GM04504 (cell line): ENCODE measurements at places on chromosomes 4 and X.

- DNase-seq: no peak
Measured at GRCh38 chr4:13527981-13528820, 16.1 kb downstream of the NKX3-2 start.

GRCh38 chr4:182325848-182326255, 82.7 kb downstream of the TENM3 start:
- no peak for DNase-seq

GRCh38 chrX:67563469-67564448, 19.9 kb downstream of the AR start:
- DNase-seq: no peak

DNA sequence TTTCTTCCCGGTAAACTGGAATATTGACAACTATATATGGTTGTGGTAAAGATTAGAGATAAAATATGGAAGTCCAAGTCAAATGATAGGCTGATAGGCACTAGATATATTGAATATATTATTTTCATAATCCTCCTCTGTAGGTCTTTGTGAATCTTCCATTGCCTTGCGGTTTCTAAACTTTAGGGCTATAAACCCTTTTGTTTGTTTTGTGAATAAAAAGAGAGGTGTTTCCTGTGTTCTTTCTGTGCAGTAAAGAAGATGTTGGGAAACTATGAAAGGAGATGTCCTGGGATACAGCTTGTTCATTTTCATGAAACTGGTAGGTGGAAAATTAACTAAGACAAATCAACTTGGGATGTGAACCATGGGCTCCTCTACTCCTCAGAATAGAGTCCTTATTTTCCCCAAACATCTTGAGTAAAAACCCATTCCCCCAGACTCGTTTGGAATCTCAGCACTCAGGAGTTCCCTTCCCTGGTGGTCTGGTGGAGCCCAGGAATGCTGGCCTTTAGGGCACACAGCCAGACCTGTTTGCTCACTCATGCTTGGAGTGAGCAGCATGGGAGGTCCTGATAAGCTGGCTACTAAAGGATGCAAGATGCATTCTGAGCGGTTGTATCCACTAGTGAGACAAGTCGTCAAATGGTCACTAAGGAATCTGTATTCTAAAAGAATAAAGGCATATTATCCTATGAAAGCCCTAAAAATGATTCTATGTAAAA, 22.2 kb downstream of the PRDM8 start:
- no peak for DNase-seq

GRCh38 chr4:38113132-38113531, 152.9 kb downstream of the PTTG2 start:
- no peak for DNase-seq

DNA sequence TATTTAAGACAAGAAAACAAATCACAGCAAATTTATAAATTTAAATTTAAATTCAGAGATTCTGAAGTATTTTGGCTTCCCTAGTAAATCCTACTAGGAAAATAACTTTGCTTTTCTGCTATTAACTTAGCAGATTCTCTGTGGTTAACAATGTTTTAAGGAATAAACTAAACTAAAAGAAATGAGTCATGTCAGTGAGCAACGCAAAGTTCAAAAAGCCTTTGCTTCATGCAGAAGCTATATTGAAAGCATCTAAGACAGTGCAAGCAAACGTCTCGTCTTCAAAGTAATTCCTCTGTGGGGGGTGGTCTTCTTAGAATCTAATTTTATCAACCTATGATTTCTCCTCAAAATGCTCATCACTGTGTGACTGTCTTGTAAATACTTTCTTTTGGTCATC, 30.1 kb downstream of the GABRB1 start:
- no peak for DNase-seq

DNA sequence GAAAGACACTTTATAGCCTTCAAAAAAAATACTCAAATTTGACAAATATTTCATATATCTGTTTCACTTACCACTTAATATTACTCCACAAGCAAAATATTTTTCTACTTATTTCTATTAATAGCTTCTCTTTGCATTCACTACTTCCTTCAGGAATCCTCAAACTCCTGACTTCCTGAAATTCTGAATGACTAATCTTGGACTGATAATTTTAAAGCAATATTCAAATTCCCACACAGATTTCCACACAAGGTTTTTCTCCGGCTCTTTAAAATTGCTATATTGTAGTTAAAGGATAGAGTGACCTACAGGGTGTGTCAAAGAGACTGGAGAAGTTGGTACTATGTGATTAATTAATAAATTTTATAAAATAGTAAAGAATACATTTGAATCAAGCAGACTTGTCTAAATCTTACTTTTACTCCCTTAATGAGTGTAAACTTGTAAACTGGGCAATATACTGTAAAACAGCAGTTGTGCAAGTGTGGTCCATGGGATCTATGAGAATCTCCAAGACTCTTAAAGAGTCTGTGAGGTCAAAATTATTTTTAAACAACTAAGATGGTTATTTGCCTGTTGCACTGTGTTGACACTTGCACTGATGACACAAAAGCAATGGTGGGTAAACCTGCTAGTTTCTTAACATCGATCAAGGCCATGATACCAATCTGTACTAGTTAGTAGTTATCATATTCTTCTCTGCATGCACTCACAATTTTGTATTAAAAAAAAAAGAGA, 44.5 kb downstream of the ANKRD17 start:
- no peak for DNase-seq
